HuH-7.5 (cell line): ENCODE measurements at places on chromosomes 3 and 15.

DNA sequence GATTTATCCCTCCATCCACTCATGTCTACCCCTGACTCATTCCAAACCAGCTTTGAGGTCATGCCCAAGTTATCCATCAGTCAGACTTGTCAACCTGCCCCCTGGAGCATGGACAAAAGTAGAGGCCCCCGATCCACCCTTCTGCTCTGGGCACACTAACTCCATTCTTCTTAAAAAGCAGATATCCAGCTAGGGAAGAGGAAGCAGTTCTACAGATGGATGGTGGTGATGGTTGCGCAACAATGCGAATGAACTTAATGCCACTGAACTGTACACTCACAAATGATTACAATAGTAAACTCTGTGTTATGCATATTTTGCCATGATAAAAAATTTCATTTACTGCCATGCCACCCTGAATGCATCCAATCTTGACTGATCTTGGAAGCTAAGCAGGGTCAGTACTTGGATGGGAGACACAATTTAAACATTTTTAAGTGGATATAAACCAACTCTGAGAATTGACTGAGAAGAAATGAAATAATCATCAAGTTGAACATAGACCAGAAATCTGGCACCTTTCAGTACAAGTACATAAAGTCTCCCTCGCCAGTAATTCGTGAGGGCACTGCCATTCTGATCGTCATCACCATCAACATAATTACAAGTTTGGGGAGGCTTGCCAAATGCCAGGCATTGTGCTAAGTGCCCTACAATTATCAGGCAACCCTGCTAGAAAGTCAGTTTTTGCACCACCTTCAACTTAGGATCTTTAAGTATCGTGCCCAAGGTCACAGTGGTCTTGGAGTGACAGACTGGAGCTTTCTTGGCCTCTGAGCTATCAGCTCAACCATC is 124.8 kb downstream of the ATP10A start:
- no peak for DNase-seq

DNA sequence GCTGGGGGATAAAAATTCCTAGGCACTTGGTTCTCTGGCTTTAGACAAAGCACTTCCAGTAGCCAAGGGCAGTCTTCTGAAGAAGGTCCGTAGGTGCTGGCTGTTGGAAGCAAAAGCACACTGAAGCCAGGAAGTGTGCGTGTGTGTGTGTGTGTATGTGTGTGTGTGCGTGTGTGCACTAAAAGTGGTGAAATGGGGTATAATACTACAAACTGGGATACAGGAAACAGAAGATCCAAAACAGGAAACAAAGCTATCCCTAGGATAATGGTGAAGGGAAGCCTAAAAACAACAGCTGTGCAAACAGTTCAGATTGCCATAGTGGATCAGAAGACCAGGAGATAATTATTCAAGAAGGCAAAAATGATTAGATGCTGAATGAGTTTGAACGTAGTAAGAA is 103.4 kb downstream of the IL20RB start:
- no peak for DNase-seq

GRCh38 chr15:55786341-55786740 is 43.4 kb upstream of the PRTG start:
- DNase-seq = no peak

DNA sequence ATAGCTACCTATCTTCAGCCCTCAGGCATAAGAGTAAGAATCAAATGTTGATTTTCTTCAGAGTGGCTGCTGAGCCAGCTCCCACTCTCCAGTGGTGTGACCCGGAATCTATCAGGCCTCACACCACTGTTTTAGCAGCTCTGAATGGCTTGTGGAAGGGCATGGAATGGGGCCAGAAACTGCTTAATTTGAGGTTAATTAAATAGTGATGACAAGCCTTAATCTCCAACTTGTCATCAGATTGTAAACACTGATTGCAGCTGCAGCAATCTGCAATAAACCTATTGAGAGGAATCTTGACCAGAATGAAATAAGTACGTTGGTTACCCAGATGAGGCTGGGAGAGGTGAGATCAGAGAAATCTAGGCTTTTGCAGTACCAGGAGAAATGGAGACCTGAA is 317.4 kb downstream of the FHIT start:
- DNase-seq = no peak

DNA sequence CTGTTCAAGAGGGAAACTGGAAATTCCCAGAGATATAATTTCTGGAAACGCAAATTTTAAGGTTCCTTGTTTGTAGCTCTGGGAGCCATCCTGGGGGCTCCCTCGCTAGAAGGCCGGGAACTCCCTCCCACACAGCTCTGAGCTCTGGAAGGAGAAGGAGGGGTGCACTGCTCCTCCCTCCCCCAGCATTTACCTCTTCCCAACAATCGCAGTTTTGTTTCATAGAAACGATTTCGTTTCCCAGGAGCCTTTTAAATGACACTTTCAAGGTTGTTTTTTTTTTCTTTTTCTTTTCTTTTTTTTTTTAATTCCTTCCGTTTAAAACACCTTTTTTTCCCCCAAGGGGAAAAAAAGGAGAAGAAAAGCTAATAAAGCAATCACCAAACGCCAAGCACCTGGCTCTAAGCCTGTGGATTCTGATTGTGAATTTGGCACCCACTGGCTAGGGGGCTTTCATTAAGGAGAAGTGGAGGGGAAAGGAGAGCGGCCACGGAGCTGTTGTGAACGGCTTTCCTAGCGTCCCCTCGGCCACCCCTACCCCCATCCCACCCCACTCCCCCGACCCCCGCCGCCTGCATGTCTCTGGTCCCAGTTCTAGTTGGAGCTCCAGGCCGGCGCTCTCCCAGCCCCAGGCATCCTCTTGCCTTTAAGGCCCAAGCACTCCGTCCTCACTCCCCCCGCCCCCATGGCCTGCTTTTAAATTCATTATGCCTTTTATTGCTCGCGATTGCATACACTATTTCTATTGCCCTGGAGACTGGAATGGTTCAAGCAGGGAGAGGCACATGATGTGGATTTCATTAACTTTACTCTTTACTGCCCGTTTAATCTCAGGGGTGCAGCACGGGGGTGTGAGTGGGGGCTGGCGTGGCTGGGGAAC is 13.6 kb upstream of the CCDC33 start:
- no peak for DNase-seq
